Naive thymus-derived CD8-positive, alpha-beta T cell (primary cell): ENCODE measurements at places on chromosomes 6 and 20.

GRCh38 chr20:44309763-44310663 is 989 bp downstream of the FITM2 start:
- DNase-seq: peak; percentile 1

GRCh38 chr20:50859161-50859560 is 64.3 kb downstream of the BCAS4 start:
- DNase-seq: no peak

- DNase-seq: no peak
These were observed 4.6 kb upstream of the EDEM2 start for GRCh38 chr20:35151736-35152135.

DNA sequence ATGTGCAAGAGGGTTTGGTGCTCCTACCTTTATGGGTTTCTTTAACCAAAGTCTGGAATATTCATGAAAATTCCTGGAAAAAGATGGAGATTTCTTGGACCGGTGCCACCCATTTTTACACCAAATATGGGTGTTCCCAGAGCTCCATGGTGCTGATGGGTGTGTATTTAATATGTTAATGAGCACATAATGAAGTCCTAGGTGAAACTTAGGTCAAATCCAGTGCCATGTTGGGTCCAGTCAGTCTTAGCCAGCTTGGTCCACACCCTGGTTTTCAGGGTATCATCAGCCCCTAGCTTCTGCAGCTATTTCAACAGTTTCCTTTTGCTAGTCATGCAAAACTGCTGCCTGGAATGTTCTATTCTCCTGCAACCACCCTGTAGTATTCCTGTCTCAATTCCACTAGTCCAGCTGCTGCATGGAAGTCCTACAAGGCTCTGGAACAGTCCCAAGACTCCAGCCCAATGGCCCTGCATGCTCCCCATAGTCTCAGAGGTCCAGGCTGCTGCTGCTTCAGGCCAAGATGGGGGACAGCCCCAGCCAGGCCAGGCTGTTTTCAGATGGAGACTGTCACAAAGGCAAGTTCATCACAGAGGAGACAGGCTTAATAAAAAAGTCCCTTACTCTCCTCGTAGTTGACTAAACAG is 31.8 kb downstream of the CST9L start:
- DNase-seq: no peak

GRCh38 chr6:87879132-87879861 is 168.3 kb upstream of the SPACA1 start:
- no peak for DNase-seq

- DNase-seq: peak; percentile 25
These were observed 22.7 kb upstream of the NTSR1 start for GRCh38 chr20:62685781-62686555.

- DNase-seq: no peak
These were observed 175.4 kb upstream of the RREB1 start for GRCh38 chr6:6932341-6932740.

DNA sequence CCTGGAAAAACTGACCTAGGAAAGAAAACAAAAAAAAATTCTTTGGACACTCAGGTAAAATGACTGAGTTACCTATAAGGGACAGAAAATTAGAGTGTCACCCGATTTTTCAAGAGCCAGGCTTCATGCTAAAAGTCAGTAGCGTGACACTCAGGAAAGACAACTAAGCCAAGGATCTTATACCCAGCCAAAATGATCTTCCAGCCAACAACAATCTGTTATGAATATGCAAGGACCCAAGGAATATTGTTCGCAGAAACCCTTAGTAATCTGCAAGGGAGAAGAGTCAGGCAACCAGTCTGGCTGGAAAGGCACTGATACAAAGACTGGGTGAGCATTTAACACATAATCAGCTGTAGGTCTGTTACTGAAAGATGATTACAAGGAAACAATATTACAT is 203.6 kb downstream of the GMPR start:
- DNase-seq: no peak

GRCh38 chr6:747921-748320 is 55.0 kb upstream of the EXOC2 start:
- DNase-seq: no peak

GRCh38 chr20:52888096-52888495 is 84.1 kb upstream of the TSHZ2 start:
- DNase-seq: no peak

DNA sequence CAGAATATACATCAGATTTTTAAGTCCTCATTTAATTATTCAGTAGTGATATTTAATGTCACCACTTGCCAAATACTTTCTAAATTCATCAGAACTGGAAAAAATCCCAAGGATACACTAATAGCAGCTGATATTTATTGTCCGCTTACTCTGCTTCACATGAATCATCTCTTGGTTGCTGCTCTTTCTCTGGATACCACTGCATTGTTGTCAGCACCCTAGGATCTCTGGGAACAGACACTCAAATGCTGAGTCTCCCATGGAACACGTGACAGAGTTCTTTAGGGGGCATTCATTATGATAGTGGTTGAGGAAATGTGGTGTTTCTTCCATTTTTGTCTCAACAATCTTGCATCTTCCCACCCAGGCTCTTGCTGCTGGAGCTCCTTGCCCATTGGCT is 318.0 kb downstream of the RFPL4B start:
- DNase-seq: no peak
